ENCODE measurements at places on chromosomes 2 and 18. TPM values are rescaled to one million over a fixed set of nuclear protein-coding genes. Genes with fewer than 3 reads are reported as not detected.

DNA sequence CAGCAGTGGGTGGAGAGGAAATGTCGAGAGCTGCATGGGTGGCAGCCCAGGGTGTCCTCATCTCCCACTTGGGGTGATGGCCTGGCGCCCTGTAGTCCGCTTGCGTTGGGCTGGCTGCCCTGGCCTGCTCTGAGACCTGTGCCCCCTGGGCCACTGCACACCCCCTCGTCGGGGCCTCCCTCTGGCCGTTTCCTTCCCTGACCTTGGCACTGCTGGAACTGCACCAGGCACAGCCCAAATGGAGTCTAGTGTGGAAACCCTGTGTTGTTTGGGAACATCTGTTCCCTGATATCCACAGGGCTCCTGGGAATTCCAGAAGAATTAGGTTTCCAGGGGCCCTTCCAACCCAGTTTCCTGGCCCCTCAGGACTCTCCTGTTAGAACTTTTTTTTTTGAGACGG is 13.9 kb downstream of the EFHD1 start:
- DNase-seq: no peak

GRCh38 chr2:236718207-236718992 is 148.8 kb downstream of the ACKR3 start:
- DNase-seq: no peak

DNA sequence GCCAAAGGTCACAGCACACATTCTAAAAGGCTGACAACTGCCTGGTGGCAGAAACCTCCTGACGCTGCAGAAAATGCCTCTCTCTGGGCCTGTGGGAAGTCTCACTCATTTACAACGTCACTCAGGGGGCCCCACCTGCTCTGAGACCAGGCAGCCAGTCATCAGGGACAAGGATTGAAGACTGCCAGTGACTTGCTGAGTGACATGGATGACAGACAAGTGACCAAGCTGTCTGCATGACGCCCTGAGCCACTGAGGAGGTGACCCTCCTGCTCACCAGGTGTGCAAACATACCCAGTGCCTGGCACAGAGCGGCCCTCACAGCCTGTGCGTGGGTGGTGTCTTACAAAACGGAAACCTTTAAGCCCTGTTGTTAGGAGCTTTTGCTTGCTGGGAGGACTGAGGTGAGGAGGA is 392.4 kb downstream of the TNS1 start:
- no peak for DNase-seq

DNA sequence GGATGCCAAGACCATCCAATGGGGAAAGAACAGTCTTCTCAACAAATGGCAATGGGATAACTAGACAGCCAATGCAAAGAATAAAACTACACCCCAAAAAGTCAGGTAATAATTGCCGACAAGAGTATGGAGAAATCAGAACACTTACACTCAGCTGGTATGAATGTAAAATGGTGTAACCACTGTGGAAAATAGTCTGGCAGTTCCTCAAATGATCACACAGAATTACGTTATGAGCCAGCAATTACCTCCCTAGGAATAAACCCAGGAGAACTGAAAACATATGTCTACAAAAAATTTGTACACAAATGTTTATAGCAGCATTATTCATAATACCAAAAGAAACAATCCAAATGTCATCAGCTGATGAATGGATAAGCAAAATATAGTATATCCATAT is 8.8 kb downstream of the IWS1 start:
- no peak for DNase-seq

Gene CHRND
- 0.59 TPM for polyA plus RNA-seq

Measured in right renal cortex interstitium (tissue), 3 donors.